ENCODE measurements at places on chromosomes 16 and 17.

GRCh38 chr16:84709609-84710008, 9.8 kb downstream of the USP10 start:
- no peak for DNase-seq

DNA sequence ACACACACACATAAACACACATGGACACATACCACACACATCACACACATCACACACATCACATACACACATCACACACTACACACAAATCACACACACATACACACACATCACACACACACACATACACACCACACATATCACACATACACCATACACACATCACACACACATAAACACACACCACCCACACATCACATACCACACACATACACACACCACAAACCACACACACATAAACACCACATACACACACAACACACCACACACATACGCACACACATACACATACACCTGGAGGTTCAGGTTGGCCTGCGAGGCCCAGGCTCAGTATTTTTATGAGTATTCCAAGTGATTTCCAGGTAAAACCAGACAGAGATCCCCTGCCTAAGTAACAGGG, 279.5 kb downstream of the FOXL1 start:
- DNase-seq, result no peak

DNA sequence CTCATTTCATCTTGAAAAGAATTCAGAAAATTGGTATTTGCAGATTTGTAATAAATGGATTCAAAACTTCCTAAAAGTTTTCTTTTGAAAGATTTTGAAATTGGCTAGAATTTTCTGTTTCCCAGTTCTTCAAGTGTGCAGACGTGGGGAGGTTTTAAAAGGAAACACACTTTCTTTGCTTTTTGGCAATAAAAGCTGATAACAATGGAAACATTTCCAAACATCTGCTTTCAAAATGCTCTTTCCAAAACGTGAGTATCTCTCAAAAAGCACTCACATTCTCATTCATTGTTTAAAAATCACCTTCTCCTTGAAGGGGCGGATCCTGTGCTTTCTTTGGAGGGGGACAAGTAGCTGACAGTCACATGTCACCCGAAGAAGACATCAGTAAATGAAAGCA, 8.6 kb upstream of the GSG1L start:
- no peak for DNase-seq

DNA sequence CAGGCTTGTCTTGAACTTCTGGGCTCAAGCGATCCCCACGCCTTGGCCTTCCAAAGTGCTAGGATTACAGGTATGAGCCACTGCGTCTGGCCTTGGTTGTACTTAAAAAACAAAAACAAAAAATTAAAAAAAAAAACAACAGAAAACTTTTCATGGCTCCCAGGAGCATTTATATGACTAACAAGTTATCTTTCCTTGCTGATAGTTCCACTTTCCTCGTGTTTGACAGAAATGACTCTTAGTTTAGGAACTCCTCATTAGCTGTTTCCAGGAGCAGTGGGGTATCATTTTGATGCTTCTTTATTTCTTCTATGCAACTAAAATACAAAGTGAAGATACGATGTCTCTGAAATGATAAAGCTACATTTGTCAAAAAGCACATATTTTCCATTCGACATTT, 165.4 kb downstream of the PRKCA start:
- DNase-seq, result no peak

DNA sequence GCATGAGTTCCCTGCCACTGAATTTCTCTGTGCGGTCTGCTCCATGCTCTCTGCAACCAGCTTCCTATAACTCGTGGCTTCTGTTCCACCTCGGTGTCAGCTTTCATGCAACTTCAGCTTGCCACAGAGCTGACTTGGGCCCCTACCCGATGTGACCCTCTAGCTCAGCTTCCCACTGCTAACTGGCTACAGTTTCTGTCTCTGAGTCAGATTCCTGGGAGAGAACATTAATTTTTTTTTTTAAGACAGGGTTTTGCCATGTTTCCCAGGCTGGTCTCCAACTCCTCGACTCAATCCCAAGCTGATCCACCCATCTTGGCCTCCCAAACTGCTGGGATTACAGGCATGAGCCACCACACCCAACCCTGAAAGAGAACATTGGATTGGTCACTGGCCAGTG, 35.5 kb upstream of the PSMD7 start:
- DNase-seq, result no peak

DNA sequence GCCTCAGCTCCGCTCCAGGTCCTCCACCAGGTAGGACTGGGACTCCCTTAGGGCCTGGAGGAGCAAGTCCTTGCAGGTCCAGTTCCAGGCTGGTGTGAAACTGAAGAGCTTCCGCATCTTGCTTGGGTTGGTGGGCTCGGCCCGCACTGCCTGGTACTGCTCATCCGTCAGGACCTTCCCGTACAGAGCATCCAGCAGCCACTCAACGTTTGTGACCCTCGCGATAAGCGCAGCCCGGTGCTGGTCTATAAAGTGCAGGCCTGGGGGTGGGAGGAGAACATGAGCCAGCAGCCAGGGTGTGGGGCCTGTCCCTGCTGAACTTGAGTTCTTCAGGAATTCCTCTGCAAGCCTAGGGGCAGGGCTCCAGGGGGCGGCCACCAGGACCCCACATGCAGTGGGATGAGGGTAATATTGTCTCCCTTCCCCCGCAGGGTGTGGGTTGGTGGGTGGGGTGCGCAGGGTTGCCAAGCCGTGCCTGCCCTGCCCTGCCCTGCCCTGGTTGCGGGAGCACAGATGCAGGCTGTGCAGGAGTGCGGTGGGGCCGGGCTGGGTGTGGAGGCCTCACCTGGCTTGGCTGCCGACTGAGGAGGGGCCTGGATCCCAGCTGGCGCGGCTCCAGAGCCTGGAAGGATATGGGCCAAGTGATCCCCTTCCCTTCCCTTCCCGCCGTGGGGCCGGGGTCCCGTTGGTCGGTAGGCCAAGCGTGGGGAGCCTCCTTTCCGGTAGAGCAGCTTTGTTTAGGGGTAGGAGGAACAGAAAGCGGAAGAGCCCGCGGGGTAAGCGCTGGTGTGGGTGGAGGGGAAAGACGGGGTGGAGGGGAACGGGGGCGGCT, 762 bp downstream of the PYCARD start:
- no peak for DNase-seq
